ENCODE measurements at places on chromosomes 6 and 20.

GRCh38 chr20:5786930-5787795 lies 37.0 kb downstream of the SHLD1 start:
- DNase-seq, result no peak

- DNase-seq, result no peak
Measured at GRCh38 chr6:108736002-108736361, 112.2 kb upstream of the ARMC2 start.

DNA sequence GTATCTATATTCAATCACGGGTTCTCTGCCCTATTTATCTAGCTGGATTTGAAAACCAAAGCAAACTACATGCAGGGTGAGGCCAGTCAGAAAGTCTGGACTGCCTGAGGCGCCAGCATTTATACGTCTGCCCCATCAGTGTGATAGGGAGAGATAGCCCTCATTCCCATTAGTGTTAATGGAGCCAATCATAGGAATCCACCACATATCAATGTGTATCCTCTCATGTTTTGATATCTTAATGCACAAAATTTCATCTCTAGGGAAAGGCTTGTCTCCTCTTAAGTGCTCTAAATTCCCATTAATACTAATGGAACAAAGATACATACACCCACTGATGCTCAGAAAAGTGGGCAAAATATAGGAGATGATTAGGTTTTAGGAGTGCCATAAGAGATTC lies 376.2 kb downstream of the BTBD3 start:
- no peak for DNase-seq

- DNase-seq, result no peak
Measured at GRCh38 chr6:90383196-90383822, 86.7 kb upstream of the BACH2 start.

DNA sequence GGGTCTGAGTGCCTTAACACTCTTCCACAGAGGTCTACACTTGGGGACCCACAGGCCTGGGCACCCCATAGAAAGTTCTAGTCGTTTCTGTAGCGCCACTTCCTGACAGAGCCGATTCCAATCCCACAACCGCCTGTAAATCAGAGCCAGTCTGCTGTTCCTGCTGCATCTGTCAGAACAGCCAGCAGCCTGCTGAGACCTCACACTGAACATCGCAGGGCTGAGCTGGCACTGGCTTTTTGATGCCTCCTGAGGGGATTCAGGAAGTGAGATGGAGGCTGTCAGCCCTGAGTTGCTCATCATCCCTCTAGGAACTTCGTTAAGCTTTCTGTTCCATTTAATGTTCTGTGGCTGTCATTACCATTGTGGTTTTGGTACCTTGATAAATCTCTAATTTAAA lies 48.9 kb downstream of the DCBLD1 start:
- DNase-seq, result no peak

- no peak for DNase-seq
Measured at GRCh38 chr6:169799474-169799926, 48.1 kb downstream of the ERMARD start.

GRCh38 chr20:34754611-34755010 lies 50.5 kb downstream of the TP53INP2 start:
- DNase-seq, result no peak

DNA sequence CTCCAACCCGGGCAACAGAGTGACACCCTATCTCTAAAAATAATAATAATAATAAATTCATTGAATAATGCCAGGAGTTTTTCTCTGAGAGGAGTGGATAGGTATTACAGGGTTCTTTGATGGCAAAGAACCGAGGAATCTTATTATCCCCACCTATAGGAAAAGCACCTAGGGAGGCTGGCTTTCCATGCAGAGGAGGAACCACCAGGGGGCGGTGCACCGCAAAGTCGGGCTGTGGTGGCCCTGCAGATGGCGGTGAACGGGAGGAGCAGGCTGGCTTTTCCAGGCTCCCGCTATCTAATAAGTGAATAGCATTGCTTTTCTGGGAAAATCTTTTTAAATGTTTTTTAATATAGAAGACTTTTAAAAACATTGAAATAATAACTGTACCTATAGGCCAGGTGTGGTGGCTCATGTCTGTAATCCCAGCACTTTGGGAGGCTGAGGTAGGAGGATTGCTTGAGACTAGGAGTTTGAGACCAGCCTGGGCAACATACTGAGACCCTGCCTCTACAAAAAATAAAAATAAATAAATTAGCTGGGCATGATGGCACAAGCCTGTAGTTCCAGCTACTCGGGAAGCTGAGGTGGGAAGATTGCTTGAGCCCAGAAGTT lies 864.2 kb downstream of the KIF16B start:
- peak; percentile 69 for DNase-seq

GRCh38 chr6:5506149-5506548 lies 244.8 kb downstream of the FARS2 start:
- DNase-seq, result no peak

DNA sequence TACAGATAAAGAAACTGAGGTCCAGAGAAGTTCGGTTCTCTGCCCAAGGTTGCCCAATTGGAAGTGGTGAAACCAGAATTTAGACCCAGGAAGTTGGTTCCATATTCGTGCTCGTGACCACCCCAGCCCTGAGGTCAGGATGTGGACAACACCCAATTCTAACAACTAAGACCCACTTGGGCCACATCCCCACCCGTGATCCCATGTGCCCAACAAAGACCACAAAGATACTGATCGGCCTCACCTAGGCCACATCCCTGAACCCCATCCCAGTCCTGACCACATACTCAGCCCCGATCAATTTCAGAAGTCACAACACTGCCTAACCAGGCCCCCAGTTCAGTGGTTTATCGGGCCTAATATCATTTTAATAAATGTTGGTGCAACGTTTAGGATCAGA lies 138.4 kb downstream of the PREX1 start:
- DNase-seq, result peak; percentile 30

GRCh38 chr20:36493801-36494114 lies 47.6 kb upstream of the MYL9 start:
- peak; percentile 52 for DNase-seq

GRCh38 chr6:103042336-103042735 lies 1648.8 kb downstream of the GRIK2 start:
- no peak for DNase-seq

GRCh38 chr6:53377793-53378192 lies 29.0 kb upstream of the ELOVL5 start:
- DNase-seq, result no peak

DNA sequence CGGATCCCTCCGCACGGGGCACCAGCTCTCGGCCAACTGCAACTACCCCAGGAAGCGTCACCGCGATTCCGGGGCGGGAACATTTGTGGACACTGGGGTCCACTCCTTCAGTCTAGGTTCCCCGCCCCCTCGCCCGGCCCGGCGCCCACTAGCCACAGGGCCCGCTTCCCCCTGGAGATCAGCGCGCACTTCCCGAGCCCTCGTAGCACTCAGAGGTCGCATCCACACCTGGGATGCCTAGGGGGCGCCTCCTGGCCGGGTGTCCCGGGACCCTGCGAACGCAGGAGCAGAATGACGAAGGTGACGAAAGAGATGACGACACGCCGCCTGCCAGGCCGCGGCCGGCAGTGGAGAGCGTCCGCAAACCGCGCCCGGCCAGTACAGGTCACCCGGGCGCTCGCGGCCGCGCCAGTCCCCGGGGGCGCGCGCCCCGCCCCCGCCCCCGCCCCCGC lies 309 bp upstream of the AIG1 start:
- peak; percentile 88 for DNase-seq

DNA sequence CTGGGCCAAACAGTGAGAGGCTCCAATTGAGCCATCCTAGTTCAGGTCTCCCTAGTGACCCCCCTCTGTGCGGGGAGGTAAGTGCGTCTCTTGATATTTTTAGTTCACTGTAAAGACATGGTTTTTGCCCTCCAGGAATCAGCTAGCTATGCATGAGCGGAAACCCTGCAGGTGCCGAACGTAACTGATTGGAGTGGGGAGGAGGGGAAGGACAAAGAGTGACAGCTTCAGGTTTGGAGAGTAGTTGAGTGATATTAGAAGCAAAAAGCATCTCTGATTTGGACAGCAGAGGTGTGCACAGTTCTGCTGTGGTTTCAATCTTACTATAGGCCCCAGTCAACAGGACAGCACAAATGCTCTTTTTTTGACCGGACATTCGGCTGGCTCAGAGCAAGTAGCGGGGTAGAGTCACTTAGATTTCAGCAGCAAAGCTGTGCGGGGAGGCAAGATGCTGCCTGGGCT lies 31.8 kb downstream of the TBC1D7 start:
- DNase-seq, result no peak

DNA sequence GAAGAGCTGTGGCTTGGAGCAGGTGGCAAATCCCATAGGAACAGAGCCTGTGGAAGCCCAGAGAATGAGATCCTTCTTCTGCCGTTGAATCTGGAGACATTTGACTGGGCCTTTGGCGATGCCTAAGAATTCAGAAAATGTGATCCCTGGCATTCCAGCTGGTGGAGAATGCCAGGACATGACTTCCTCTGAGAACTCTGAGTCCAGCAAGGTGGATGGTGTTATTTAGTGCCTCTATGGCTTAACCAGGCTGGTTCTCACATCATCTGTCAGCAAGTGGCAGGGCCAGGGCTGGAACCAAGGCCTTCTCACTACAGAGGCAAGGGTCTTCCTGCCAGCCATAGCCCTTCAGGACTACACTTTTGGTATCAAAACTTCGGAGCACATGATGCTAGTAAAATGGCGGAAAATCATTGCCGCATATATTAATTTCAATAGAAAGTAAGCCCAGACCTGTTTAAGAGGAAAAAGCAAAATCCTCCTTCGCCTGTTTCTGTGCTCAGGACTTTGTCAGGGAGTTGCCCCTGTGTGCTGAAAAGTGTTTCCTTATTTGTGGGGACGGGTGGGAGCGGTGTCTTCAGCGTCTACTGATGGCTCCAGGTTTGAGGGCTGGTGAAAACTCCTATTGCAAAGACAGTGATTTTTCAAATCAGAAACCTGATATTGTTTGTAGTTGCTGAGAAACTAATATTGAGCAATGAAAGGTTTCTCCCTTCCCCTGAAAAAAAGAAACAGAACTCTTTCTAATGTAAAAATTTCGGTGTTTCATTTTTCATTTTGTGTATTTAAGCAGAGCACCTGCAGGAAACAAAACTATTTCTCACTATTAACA lies 23.9 kb downstream of the DUSP22 start:
- DNase-seq, result no peak

GRCh38 chr6:126312013-126312665 lies 27.8 kb upstream of the CENPW start:
- no peak for DNase-seq

- DNase-seq, result no peak
Measured at GRCh38 chr6:158938220-158938619, 61.8 kb downstream of the RSPH3 start.

GRCh38 chr6:105676857-105677256 lies 274.0 kb upstream of the PREP start:
- DNase-seq, result no peak

DNA sequence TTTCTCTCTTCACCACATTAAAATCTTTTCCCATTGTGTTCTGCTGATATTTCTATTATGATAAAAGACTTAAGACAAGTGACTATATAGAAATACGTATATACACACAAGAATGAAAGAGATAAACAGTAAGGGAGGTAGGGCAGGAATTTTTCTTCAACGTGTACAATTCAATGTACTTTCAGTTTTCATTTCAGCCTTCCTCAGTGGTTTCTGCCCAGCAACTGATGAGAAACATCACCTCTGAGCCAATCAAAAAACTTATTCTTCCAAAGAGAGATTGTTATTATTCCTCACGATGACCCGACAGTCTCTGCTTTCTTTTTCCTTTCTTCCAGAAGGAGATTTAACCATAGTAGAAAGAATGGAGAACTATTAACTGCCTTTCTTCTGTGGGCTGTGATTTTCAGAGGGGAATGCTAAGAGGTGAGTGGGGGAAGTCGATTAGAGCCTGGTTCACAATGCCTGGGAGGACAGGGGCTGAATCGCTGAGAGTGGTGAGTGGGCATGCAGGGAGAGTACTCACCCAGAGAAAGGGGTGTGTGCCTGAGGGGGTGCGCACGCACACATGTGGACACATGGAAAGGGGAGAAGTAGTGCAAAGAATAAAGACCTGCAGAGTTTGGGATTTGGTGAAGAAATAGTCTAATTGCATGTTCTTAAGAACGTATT lies at the start of gene BTN3A1:
Gene BTN3A1, plus strand, starts transcription at position 289 of the 672 bp plus-strand sequence. CDS start 3,289 bp downstream, outside the sequence.
- DNase-seq, result peak; percentile 65

DNA sequence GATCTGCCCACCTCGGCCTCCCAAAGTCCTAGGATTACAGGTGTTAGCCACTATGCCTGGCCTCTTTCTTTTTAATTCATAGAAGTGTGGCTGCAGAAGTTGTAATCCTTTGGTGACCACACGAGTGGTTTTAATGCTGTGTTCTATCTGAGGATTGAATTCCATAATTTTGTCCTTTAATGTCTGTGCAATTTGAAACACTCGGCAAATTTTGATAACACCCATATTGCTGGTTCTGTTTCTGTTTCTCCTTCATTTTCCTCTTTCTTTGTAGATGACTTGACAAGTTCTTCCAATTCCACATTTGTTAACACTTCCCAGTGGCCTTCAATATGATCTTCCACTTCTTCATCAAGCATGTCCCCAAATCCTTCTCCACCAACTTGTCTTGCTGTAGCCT lies 2.8 kb upstream of the CHMP4B start:
- no peak for DNase-seq

DNA sequence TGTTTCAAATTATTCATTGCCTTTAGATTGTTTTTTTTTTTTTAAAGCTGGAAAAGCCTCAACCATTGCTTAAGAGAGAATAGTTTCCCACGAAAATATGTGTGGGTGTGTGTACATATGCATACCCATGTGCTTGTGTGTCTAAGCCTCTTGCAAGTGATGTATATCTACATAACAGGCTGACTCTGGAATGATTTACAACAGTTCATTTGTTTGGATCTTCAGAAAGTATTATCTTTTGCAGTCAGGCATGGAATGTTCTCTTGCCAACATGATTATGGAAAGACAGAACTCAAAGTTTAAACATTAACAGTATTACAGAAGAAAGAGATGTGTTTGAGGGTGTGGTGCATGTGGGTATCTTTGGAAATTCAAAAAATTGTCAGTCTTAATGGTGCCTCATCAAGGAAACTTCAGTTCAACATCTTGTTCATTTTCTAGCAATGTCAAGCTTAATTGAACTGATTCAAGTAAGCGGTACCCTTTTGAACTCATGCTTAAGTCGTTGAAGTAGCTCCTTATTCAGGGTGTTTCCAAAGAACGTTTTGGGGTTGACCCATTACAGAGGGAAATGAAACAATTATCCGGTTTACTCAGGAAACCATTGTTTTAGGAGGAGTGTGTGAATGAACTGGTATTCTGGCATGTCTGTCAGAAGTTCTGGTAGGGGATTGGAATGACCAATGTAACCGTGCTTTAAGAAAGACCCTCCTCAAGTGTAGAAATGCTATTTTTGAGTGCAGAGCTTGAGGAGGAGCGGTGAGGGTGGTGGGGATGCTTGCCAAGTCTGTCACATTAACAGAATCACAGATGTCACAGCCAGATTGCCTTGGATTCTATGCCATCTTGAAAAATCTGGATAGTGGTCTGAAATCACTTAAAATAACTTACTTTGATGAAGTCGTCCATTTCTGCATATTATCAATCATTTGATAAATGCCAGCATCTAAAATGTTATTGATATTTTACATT lies 60.3 kb downstream of the ADGRG6 start:
- DNase-seq, result no peak

DNA sequence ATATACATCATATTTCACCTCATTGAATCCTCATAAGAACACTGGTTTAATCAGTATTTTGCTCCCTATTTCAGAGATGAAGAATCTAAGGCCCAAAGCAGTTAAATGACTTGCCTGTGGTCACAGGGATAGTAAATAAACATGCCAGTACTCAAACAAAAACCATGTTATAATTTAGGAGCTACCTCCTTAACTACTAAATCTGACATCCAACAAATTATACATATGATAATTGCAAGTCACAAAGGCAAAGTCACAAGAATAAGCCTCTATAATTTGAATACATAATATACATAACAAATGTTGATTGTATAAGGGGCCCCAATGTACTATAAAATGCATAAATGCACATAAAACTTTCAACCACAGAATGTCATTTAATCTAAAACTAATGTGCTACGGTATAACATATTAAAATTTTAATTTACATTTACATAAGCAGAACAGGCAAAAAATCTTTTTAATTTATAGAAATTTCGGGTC lies 157.4 kb upstream of the SLC22A16 start:
- no peak for DNase-seq

Data from right lobe of liver (tissue), 6 donors.